ENCODE measurements at places on chromosomes 7 and 10.

DNA sequence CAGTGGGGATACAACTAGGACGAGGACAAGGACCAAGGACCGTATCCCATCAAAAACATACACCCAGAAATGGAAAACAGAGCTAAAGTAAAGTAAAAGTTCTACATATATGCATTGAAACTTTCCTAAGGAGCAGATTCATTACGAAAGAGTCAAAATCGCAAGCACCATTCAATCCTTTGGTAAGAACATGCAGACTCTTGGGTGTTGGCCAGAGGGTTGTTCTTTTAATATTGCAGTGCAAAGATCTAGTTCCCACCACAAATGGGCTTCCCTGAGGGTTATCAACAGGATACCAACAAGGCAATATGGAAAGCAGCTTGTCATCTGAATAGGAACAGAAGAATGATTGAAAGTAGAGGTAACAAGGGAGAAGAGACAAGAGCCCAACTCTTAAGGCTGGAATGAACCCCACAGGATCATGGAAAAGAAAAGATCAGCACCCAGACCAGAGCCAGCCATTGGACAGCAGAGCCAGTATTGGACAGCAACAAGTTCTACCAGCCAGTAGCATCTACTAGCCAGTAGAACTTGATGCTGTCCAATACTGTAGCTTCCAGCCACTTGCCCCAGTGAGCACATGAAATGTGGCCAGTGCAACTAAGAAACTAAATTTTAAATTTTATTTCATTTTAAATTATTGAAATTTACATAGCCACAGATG, 66.0 kb downstream of the OSBPL3 start:
- no peak for DNase-seq

DNA sequence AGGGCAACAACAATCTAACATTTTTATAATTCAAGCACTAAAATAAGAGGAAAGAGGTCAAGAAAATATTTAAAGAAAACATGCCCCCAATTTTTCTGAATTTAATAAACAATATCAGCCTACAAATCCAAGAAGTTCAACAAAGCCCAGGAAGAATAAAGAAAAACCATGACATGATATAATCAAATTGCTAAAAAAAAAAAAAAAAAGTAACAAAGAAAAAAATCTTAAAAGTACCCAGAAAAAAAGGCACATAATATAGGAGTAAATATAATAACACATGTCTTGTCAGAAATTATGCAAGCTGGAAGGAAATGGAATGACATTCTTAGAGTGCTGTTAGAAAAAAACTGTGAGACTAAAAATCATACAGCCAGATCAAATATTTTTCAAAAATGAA, 151.4 kb downstream of the IMMP2L start:
- no peak for DNase-seq

- DNase-seq = no peak
Measured at GRCh38 chr7:29156907-29157452, 10.6 kb upstream of the CPVL start.

DNA sequence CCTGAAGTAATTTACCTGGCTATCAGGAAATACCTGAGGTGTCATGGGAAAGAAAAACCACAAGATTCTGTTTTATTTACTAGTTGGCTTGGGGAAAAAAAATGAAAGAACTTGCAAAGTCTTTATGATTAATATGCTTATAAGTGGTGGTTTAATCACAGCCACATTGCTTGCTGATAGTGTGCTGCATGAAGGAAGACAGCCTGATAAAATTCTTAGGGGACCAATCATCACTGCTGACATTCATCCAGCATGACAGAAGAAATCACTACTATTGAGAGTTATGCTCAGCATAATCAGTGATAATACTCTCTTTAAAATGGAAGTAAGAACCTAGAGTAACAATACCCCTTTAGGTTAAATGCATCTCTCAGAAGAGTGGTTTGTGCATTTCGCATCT, 150.2 kb upstream of the LRRN3 start:
- no peak for DNase-seq

DNA sequence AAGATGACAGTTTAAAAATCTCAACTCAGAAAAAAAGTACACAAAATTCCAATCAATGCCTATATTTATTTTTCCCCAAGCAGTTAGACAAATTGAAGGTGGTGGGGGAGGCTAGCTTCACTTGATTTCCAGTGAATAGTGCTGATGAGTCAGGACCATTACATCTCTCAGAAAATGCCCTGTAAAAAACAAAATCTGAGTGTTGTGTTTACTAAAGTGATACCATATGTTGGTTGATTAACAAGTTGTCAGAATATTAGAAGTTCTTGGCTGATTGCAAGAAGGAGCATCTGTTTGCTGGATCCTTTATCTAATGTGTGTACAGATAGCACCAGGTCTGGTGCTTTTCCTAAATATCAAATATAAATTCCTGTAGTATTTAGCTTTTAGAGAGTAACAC, 31.3 kb upstream of the KIAA1217 start:
- no peak for DNase-seq

DNA sequence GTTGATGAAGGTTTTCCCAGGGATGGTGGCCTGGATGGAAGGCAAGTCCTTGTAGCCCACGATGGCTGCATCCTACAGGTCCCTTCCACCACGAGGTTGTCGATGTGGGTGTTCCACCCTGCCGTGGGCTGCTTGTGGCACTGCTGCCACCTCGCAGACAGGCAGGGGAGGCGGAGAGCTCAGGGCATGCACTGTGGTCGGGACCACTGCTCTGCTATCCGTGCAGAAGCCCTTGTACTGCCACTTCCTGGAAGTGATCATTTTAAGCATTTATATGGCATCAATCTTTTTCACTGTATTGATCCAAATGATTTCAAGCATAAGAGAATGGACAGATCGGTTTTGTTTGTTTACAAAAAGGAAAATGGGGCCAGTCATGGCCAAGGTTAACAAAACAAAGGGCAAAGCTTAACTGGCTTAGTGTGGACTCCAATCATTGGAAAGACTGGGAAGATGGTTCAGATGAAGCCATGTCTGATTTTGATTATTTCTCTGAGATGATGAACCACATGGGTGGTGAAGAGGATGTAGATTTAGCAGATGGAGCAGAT, 8.2 kb upstream of the CYP17A1 start:
- DNase-seq = no peak

GRCh38 chr7:50699143-50699542, 83.6 kb downstream of the GRB10 start:
- DNase-seq = no peak

- no peak for DNase-seq
Measured at GRCh38 chr7:151385626-151386300, 24.1 kb downstream of the WDR86 start.

DNA sequence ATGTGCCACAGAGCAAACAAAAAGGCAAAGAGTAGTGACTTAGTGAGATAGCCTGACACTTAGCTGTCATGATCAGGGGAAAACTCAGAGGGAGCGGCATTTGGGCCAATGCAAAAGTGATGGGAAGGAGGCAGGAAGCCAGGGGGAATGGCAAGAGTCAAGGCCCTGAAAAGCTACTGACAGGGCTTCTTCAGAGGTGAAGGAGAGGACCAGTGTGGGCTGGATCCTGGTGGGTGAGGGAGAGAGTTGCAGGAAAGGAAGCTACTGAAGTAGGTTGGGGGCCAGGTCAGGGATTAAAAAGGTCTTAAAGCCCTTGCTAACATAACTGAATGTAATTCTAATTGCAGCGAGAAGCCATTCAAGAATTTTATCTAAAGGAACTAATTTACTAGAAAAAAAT, 117.0 kb downstream of the AASS start:
- no peak for DNase-seq

- no peak for DNase-seq
Measured at GRCh38 chr10:95391581-95392216, 100.9 kb upstream of the PDLIM1 start.

GRCh38 chr7:28990200-28990960, 32.2 kb upstream of the TRIL start:
- DNase-seq = no peak

GRCh38 chr7:50479743-50480517, 29.8 kb upstream of the FIGNL1 start:
- no peak for DNase-seq

- no peak for DNase-seq
Measured at GRCh38 chr10:53458007-53458406, 685.4 kb upstream of the MBL2 start.

- DNase-seq = no peak
Measured at GRCh38 chr7:48976850-48977249, 52.5 kb downstream of the CDC14C start.

GRCh38 chr7:40092182-40092581, 42.2 kb downstream of the MPLKIP start:
- no peak for DNase-seq

DNA sequence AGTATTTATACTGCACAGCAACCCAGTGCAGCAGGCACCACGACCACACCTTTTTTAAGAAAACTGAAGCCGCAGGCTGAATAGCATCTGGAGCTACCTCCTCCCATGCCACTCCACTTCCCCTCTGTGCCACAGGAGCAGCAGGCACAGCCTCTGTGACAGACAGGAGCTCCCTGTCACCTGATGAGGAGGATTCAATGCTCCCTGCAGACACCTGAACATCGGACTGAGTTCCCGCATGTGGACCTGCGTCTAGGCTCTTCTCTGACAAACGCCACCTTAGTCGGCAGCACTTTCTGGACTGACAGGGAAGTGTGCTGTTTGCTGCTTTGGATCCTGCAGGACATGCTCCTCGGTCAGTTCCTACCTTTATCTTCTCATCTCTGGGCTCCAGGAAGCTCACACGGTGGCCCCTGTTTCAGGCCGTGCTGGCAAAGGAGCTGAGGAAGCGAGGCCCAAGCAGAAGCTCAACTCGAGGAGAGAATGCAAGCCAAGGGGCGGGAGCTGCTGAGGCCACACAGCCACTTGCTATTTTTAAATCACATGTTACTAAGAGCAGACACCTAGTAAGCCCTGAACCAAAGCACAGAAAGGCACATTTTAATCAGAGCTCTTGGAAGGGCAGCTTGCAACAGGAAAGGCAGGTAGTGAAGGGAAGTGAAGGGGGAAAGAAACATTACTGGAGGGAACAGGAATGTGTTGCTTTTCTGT, 56.6 kb downstream of the VOPP1 start:
- DNase-seq = no peak

GRCh38 chr7:55526329-55526728, 46.0 kb downstream of the VOPP1 start:
- no peak for DNase-seq

DNA sequence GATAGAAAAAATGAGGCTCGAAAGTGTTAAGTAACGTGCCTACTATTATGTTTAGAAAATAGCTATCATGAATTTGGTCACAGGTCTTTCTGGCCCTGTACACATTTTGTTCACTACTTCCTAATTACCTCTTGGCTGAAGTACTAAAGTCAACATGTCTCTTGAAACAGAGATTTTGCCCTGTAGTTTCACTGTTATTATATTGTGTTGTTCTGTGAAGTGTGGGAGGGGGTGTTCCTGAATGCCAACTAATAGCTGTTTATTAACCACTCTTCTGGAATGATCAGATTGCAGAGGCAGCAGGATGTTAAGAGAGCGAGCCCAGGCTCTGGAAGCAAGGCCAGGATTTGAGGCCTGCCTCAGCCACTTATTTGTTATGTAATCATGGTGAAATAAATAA, 72.1 kb downstream of the RNF133 start:
- DNase-seq = no peak

DNA sequence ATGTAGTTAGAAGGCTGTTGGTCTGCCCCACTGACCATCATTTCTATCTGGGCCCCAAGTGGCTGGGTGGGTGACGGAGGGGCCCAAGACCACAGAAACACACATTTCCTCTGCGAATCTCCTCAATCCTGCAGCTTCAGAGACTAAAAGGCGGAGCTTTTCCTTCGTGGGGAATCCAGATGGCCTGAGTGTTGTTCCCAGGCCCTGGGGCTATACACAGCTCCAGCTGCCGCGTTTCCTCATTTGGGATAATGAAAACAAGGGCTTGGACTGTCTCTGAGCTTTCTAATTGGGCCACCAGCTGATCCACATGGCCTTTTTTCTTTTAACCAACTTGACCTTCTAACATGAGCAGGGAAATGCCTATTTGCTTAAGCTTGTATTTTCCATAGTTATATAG, 339.9 kb downstream of the CXCL12 start:
- DNase-seq = no peak

DNA sequence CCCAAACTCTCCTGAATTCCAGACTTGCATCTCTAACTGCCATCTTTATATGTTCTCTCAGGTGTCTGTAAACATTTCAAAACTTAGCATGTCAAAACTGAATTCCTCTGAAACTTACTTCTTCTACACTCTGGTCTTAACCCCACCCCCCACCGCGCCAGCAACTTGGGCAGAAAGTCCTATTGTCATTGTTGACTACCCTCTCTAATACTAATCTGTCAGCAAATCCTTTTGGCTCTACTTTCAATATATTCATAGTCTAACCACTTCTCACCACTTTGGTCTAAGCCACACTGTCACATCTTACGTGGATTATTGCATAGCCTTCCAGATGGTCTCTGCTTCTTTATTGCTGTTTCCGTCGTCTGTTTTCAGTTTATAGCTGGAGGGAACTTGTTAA, 86.6 kb downstream of the AHCYL2 start:
- DNase-seq = no peak

GRCh38 chr7:26685606-26686005, 178.8 kb downstream of the SKAP2 start:
- DNase-seq = no peak

DNA sequence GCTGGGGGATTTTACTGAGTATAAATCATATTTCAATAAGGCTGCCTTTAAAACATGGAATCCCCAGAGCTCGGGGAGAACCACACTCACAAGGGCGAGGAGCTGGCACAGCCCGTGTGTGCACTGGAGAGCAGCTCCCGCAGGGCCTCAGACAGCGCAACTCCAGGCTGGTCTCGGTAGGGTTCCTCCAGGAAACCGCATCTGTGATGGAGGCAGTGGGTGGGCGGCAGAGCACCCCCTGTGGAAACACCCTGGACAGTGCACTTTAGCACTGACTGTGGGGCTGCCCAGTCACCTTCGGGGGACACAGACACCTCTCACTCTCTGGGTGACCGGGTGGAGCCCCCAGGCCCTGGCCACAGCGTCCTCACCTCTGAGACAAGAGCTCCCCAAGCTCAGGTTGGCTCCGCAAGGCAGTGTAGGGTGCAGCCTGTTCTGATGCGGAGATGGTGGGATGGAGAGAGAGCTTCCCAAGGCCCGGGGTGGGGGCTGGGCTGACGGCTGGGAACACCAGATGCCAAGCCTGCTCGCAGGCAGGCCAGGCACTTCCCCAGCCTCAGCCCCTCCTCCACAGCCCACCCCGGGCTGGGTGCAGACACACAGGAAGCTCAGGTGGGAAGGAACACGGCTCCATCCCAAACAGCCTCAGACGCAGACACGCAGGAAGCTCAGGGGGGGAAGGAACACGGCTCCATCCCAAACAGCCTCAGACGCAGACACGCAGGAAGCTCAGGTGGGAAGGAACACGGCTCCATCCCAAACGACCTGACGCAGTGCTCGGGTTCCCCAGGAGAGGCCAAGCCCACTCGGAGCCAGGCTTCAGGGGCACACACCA, 224.4 kb downstream of the MAD1L1 start:
- DNase-seq = no peak

- DNase-seq = peak; percentile 59
Measured at GRCh38 chr7:131188367-131189339, 139.0 kb upstream of the MKLN1 start.

- no peak for DNase-seq
Measured at GRCh38 chr10:130141460-130141859, 5.3 kb downstream of the GLRX3 start.

- no peak for DNase-seq
Measured at GRCh38 chr10:117189557-117189956, 7.7 kb upstream of the KCNK18 start.

Measured in activated T-helper 1 cell treated with anti-CD3 and anti-CD28 coated beads, Interleukin-12 subunit alpha, Interleukin-12 subunit beta, Interleukin-2, Interleukin-4 antibody, amounts not matched to agents 30 ng/mL and 10 ng/mL and 1 ng/mL, durations not matched to agents 14 hours and 24 hours and 36 hours (primary cell).